GOT3 (cell line): ENCODE measurements at places on chromosomes 7 and 10.

GRCh38 chr10:64039198-64039597, 518.0 kb downstream of the REEP3 start:
- DNase-seq = no peak

GRCh38 chr10:23110722-23111516, 15.5 kb downstream of the MSRB2 start:
- no peak for DNase-seq

DNA sequence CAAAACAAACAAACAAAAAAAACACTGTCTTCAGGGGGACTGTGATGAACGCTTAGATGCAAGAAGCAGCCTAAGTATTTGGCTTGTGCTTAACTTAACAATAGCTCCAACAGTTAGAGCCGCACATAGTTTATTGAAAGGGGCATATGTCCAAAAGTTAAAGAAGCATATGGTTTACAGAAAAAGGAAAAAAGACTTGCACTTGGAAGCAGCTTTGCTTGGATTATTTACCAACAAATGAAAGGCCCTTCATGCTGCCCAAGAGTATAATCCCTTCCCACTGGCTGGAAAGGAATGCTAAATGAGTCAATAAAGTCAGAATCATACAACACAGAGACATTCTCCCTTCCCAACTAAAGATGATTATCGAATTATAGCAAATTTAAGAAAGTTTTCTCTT, 77.9 kb downstream of the GLI3 start:
- DNase-seq = no peak

- no peak for DNase-seq
Observed at GRCh38 chr7:101517304-101517703, 111.8 kb downstream of the MYL10 start.

DNA sequence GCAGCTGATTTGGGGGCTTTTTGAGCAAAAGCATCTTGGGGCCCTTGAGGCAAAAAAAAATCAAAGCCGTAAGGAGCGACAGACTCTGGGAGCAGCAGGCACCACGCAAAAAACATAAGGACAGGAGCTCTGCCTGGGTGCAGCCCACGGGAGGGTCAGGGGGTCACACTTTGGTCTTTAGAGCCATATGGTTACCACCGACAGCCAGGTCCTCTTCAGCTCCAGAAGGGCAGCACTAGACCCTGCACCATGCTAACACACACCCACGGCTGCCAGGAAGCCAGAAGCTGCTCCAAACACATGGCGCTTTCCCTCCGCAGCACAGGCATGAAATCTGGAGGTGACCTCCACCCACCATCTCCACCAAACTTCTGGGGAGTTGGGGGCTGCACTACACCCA, 47.1 kb downstream of the RSU1 start:
- no peak for DNase-seq

- DNase-seq = no peak
Observed at GRCh38 chr10:33132626-33133025, 174.6 kb upstream of the ITGB1 start.

- no peak for DNase-seq
Observed at GRCh38 chr7:805261-805660, 27.0 kb upstream of the SUN1 start.

DNA sequence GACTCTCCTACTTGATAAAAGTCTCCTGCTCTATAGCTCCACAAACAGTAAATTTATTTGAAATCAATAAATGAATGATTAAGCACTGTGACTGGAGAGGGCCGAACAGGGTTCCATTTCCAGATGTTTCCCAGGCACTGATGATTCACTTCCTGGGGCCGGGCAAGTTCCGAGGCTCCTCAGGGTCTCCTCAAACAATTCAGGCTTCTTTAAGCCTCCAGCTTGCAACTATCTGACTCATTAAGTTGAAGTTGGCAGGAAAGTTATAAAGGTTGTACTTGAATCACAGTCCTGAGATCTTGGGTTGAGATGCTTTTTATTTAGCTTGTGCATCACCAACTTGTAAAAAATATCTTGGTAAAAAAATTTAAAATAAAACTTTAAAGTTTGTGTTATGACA, 612.9 kb downstream of the DNAJB6 start:
- no peak for DNase-seq

DNA sequence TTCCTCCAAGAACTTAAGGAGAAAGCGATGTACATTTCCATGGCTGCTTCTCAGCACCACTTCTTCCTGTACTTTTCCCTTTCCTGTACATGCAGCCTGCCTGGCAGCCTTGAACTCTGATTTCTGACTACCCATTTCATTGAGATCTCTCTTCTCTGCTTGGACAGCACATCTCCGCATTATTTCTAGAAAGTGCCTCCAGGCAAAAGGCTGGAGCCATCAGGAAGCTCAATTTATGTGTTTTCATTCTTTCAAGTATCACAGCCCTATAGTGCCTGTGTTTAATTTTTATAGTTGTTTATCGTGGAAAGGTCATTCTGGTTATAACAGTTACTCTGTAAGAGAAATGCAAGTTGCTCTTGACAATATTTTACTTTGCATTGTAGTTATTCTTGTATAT, 688.0 kb upstream of the ANKRD30A start:
- no peak for DNase-seq

- DNase-seq = no peak
Observed at GRCh38 chr7:11804621-11805020, 27.4 kb downstream of the THSD7A start.

- DNase-seq = no peak
Observed at GRCh38 chr7:46909601-46910051, 672.3 kb downstream of the TNS3 start.

DNA sequence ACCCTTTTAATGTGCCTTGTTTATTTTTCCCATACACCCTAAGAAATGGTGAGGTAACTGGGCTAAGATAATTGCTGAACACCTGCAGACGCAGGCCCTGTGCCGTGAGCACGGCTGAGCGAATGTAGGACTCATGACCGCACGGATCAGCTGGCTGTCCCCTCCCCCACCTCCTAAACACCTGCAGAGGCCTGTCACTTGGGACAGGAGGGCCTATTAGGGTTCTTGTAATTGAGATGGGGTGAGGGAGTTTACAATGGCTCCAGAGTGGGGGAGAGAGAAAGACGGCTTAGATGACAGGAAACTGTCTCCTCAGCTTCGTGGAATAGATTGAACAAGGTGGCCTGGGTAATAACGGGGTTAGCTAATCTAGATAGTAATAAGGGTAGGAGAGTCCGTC, 291.7 kb upstream of the HABP2 start:
- DNase-seq = no peak

DNA sequence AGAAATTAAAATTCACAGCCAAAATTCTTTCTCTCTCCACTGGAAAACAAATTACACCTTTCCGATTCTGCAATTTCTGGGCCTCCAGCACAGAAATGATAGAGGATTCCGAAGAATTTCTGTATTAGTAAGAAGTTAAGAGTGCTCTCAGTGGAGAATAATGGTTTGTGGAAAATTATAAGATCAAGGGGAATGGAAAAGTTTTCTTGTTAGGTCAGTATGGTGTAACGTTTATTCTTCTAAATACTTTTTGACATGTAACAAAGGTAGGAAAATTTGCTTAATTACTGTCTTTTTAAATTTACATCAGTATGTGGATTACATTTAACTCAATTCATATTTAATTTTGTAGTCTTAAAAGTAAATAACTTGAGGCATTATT, 288.3 kb upstream of the NFE2L3 start:
- no peak for DNase-seq

DNA sequence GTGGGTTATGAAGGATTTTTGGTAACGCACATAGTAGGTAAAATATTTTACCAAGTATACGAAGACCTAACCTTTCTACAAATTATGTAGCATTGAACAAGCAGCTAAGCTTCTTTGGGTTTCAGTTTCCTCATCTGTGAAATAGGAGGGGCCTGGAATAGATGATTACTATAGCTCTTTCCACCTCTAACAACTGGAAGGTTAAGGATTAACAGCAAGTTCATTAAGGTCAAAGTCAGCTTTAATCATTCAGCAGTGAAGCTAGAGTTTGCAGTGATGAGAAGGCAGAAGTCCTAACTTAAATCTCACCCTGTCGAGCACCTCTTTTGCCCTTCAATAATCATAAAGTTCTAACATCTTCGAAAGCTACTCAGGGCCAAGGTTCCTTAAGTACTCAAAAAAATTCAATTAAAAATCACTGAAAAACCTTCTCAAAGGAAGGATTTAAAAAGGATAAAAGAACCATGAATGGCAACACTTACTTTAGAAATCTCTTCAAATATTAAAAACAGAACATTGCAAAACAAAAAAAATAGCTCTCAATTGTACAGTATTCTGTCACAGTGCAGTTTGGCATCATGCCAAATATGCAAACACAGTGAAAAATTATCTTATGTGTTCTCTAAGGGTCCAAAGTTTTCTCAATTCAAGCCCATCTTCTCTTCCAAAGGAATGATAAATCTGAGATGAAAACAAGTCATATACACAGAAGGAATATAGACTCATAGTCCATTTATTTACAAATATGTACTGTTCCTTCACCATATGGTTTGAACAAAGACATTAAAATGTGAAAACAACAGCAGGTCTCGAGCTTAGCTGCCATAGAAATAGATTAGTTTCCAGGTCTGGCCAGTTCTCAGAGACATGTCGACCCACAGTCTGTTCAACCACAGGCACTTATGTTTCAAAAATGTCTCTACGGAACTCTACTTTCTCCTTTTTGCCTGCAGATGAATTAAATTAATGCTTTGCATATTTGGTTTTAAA, 152.0 kb upstream of the SLC13A1 start:
- no peak for DNase-seq

DNA sequence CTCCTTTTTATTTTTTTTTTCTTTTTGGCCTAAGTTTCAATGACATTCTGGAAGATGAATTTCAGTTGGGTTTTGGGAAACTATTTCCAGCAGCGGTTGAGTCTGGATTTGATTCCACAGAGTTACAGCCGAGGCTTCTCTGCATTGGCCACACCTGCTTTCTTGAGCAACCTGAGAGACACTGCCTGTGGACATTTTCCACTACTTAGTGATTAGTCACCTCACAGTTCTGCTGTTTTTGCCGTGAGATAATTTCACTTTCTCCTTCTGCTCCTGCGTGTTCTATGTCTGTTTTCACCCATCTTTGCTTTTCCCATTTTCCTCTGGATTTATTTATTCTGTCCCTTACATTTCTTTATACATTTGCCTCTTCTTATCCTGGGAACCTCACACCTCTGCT, 243.0 kb downstream of the BICC1 start:
- no peak for DNase-seq

DNA sequence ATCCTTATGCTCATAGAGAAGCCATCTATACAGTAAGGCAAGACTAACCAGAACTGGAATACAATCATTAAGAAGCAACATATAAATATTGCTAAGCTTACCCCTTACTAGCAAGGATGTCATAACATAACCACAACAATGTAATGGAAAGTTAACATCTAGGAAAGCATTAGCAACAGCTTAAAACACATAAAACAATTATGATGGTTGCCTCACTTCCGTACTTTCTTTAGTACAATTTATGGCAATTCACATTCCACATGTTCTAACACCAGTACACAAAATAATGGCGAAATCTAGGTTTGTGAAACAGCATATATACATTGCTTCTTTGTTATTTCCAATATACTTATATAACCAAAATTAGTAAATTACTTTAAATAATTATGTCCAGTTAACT, 195.0 kb downstream of the AHR start:
- DNase-seq = no peak

DNA sequence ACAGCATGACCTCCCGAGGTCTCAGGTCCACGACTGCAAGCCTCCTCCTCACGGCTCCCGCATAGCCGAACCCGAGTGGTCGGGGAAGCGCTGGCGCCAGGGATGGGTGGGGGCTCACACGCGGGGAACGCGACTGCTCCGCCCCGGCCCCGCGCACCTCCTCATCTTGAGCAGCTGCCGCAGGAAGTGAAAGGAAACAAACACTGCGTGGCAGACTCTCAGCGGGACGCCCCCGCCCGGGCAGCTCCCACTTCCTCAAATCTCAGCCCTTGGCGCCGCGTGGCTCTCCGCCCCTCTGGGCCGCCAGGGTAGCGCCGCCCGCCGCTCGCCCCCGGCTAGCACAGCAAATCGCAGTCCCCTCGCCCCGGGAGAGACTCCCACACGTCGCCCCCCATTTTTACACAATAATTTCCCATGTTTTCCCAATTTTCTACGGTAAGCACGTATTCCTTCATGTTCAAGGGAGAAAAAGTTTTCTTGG, at the start of gene TMEM243:
TMEM243 (minus strand) TSS at position 188 of the 481 bp plus-strand sequence. CDS start 229 bp downstream, outside the sequence.
- peak; percentile 6 for DNase-seq

DNA sequence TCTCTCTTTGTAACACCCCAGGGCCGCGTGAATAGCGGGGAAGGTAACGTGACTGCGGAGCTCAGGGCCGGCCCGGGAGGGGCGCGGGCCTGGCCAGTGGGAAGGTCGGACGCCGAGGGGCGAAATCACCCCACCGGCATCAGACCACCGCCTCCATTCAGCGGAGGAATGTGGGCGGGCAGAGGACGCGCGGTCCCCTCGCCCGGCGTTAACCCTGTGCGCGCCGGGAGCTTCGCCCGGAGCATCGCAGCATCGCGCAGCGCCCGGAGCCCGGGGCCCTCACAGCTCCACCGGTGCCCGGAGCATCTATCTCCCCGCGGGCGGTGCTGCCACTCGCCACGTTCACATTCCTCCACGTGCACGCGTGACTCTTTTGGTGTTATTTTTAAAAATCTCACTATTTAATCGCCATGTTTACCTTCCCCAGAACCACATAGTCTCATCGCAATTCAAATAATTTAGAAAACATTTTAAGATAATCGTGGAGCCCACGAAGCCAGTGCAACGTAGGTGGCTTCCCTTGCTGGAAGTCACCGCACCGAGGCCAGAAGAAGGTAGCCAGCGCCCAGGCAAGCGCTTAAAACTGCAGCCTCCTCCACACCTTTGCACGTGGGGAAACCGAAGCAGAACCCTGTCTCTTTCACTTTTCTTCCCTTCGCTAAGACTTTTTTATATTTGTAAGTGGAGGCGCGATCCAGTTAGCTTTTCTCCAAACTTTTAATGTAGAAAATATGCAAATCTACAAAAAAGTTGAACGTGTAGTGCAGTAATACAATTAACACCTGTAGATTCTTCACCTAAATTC, 21.8 kb downstream of the FGFBP3 start:
- DNase-seq = no peak

GRCh38 chr7:85644272-85644671, 457.4 kb upstream of the SEMA3D start:
- no peak for DNase-seq
